ENCODE measurements at places on chromosomes 4 and X. TPM values are rescaled to one million over a fixed set of nuclear protein-coding genes. Genes with fewer than 3 reads are reported as not detected.

DNA sequence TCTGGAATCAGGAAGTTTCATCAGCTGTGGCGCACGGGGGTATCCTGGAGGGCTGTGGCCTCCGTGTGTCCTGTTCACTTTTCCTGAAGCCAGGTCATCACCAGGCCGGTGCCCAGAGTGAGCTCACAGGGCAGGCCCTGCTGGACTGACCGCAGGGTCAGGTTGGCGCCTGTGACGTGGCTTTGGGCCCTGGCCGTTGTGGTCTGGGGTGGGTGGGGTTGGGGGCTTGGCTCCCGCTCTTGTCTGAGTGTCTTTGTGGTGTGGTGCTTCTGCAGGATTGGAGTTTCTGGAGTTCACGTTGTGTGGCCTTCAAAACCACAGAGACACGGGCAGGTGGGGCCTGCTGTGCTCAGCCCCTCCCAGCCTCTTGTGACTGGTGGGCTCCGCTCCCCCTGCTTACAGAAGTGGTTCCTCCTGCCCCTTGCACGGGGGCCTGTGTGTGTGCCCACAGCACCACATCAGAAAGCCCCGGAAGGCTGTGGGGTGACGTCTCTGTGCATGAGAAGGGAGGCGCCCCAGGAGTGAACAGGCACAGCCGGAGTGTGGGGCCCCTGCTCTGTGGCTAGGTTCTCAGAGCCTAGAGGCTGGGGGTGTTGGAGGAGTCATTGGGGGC is 9.5 kb downstream of the RGS12 start:
- DNase-seq, result peak; percentile 85

DNA sequence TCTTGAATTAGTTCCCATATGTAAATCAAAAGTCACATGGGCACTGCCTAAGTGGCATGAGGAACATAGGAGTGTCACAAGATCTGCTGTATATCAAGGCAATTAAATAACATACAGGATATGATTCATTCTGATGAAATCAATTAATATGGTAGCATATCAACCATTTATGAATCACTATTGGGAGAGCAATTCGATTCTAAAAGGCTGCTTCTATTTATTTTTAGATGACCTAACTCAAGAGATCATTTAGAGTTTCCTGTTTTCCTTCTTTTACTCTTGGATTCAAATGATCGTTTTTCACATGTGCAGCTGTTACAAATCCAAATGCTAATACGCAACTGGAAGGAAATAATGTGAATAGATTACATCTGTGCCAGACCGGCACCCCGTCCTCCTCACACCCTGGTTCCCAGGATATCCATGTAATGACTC is 81.9 kb downstream of the HCCS start:
- DNase-seq, result no peak

GRCh38 chr4:11503166-11503565 is 74.5 kb upstream of the HS3ST1 start:
- no peak for DNase-seq

GRCh38 chrX:155819966-155820491 is 61.1 kb upstream of the VAMP7 start:
- peak; percentile 66 for DNase-seq

- no peak for DNase-seq
Observed at GRCh38 chr4:134201216-134202161, at the start of gene PABPC4L. Gene PABPC4L (minus strand): TSS chr4:134201789. CDS start chr4:134201019, 770 bp downstream.

SPANXB1 gene
- total RNA-seq, result not detected

DNA sequence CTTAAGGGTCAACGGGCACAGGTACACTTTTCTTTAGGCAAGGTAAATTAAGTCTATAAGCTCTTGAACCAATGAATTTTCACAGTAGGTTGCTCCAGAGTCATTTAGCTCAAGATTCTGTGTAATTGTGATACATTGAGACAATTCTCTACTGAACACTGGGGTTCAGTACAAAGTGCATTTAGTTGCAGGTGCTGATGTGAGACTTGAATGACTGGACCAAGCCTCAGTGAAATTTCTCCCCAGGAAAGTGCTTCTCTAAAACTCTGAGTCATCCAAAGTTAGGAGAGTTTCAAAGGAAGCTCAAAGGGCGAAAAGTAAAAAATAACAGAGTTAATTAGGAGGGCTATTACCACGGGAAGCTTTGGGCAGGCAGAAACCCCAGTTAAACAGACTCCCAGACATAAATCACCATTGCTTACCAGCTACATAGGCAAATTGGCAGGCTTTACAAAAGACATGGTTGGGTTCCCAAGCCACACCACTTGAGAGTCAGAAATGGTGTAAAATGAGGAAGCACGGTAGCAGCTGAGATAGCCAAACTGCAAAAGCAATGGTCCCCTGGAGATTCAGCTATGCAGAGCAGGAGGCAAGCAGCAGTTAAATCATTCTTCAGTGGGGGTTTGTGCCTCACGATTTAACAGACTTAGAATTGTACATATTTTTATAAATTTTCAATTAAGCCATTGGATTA is 202.6 kb downstream of the PCDH19 start:
- no peak for DNase-seq

- DNase-seq, result no peak
Observed at GRCh38 chr4:120633810-120634209, 288.7 kb downstream of the PRDM5 start.

MTNR1A gene
- not detected for total RNA-seq

DNA sequence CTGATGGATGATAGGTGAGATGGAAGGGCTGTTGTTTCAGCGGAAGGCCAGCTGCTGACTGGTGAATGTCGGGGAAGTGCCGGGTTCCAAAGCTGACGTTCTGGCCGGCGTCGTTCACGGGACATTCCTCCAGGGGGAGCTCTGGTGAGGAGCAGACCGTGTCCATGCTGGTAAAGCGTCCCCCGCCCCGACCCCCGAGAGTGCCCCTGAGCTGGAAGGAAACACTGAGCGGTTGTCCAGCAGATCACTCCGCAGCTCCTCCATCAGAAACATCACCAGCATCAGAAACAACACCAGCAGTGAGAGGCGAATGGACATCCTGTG is 18.6 kb upstream of the ADRA2C start:
- peak; percentile 43 for DNase-seq

- DNase-seq, result no peak
Observed at GRCh38 chrX:25442499-25442898, 426.7 kb upstream of the ARX start.

- no peak for DNase-seq
Observed at GRCh38 chr4:164204434-164204833, 549.5 kb upstream of the SMIM31 start.

STAG2 gene
- 91.1 TPM for total RNA-seq

TMPRSS11F gene
- not detected for total RNA-seq

GRCh38 chrX:39645178-39645895 is 452.4 kb downstream of the BCOR start:
- peak; percentile 50 for DNase-seq

GRCh38 chrX:22406201-22406737 is 133.6 kb downstream of the CBLL2 start:
- no peak for DNase-seq

- no peak for DNase-seq
Observed at GRCh38 chr4:10033191-10033881, 12.0 kb upstream of the SLC2A9 start.

PLS3 gene
- total RNA-seq, result 3.1 TPM

HMX1 gene
- total RNA-seq, result not detected

- DNase-seq, result no peak
Observed at GRCh38 chrX:118504581-118504980, 9.0 kb downstream of the DOCK11 start.

NEUROG2 gene
- 0.11 TPM for total RNA-seq

DNA sequence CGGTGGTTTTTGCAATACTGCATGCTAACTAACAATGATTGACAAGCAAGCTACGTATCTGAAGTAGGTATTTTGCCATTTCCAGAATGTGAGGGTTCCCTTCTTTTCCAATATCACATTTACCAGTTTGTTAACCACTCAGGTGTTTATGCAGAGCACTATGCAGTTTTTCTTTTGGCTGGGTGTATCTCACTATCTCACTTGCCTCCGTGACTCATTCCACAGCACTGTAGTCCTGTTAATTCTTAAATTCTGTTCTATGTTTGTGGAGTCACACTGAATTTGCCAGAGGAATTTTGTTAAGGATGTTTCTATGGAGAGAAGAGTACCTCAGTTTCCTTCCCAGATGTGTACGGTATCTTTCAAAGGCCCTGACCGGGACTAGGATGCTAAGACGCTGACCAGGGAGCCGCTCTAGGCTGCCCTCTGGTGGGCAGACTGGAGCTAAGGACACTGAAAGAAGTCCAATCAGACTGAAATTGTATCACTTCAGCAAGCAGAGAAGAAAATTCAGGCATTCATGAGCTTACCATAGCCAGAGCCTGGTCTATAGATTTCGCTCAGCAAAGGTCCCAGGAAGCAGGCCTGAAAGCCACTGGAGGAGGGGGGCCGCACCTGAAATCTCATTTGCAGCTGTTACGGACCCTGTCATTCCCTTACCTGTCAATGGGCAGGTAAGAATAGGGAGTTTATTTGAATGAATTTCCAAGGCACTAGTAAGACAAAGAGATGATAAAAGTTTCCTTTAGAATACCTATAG is 388.4 kb upstream of the SPOCK3 start:
- DNase-seq, result peak; percentile 63

Measured in activated CD4-positive, alpha-beta T cell treated with anti-CD3 and anti-CD28 coated beads for 36 hours (primary cell).